ENCODE measurements at places on chromosomes 5 and 9. TPM values are rescaled to one million over a fixed set of nuclear protein-coding genes. Genes with fewer than 3 reads are reported as not detected.

Gene LRSAM1
- total RNA-seq: 13.3 TPM

Gene HNRNPA0
- total RNA-seq: 26.0 TPM

Gene NPR3
- not detected for total RNA-seq

Gene POLK
- total RNA-seq: 27.1 TPM

Gene FOXD1
- total RNA-seq: not detected

Gene ZFP2
- total RNA-seq: 0.67 TPM

Gene FOXD4L4
- 0.19 TPM for total RNA-seq

Gene TUSC1
- total RNA-seq: 0.42 TPM

DNA sequence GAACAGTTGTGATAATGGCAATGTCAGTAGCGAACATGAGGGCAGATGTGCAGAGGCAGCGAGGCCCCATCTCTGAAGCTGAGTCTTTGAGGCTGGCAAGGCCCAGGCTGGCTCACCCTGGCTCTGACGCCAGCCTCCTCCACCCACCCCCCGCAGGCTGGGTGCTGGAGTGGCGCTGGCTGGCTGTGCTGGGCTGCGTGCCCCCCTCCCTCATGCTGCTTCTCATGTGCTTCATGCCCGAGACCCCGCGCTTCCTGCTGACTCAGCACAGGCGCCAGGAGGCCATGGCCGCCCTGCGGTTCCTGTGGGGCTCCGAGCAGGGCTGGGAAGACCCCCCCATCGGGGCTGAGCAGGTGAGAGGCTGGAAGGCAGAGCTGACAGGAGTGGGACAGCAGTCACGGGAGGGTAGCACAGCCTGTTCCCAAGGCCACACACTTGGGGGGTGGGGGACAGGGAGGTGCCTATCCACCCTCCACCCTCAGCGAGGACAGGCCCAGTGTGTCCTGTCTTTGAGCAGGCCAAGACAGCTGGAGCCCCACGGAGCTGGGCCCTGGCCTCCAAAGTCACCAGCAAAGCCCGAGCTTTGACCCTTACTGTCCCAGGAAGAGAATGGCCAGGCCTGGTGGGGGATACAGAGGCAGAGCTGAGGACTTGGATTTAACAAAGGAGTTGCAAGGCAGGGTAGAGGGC, 5.6 kb downstream of the SLC2A8 start:
- H3K27me3 ChIP-seq: peaks cover 32% of the 10 kb centered on the region
- no peaks in the 10 kb centered on the region for H3K36me3 ChIP-seq
- no peak overlapping the region for H3K27ac ChIP-seq
- peaks cover 6% of the 10 kb centered on the region for H3K4me1 ChIP-seq
- no peak overlapping the region for H3K4me3 ChIP-seq

GRCh38 chr5:154240595-154240994, 50.1 kb downstream of the GALNT10 start:
- H3K4me3 ChIP-seq: no peak overlapping the region
- H3K36me3 ChIP-seq: no peaks in the 10 kb centered on the region
- H3K27me3 ChIP-seq: no peaks in the 10 kb centered on the region
- H3K27ac ChIP-seq: no peak overlapping the region
- DNase-seq: no peak
- H3K4me1 ChIP-seq: peaks cover 23% of the 10 kb centered on the region

- no peak overlapping the region for H3K27ac ChIP-seq
- peaks cover 4% of the 10 kb centered on the region for H3K27me3 ChIP-seq
- no peaks in the 10 kb centered on the region for H3K36me3 ChIP-seq
- H3K4me3 ChIP-seq: no peak overlapping the region
- no peaks in the 10 kb centered on the region for H3K4me1 ChIP-seq
Observed at GRCh38 chr5:107331882-107332281, 338.9 kb downstream of the EFNA5 start.

GRCh38 chr9:105299190-105299854, 54.9 kb downstream of the SLC44A1 start:
- peaks cover 12% of the 10 kb centered on the region for H3K4me1 ChIP-seq
- no peak for DNase-seq
- H3K36me3 ChIP-seq: peaks cover 11% of the 10 kb centered on the region
- no peak overlapping the region for H3K27ac ChIP-seq
- no peak overlapping the region for H3K4me3 ChIP-seq
- H3K27me3 ChIP-seq: no peaks in the 10 kb centered on the region

GRCh38 chr5:176538989-176539384, 1.8 kb upstream of the RNF44 start:
- peaks cover 24% of the 10 kb centered on the region for H3K36me3 ChIP-seq
- no peaks in the 10 kb centered on the region for H3K27me3 ChIP-seq
- DNase-seq: no peak
- peak overlapping the region; percentile 70 for H3K27ac ChIP-seq
- no peak overlapping the region for H3K4me3 ChIP-seq

DNA sequence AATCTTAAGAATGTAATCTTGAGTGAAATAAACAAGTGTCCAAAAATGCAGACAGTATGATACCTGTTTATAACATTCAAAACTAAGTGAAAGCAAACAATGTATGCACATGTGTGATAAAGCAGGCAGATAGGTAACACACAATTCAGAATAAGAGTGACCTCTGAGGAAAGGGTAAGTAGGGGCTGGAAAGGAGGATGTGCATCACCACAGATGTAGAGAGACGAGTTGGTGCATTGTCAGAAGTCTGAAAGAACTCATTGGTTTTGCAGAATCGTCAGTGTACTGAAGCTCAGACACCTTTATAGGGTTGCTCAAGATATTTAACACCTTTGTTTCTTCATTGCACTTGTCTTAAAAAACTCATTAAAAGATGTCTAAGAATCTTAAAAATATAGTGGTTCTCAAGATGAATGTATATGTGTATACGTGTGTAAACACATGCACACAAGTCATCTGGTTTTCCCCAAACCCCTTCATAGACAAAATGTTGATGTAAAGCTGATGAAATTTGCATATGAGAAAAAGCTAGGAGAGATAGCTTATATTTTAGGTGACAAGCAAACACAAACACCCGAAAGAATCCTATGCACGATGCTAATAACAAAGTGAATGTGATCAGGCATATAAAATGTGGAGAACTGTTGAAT, 197.6 kb upstream of the MEF2C start:
- H3K4me3 ChIP-seq: no peak overlapping the region
- DNase-seq: no peak
- H3K27me3 ChIP-seq: no peaks in the 10 kb centered on the region
- H3K36me3 ChIP-seq: no peaks in the 10 kb centered on the region
- no peak overlapping the region for H3K27ac ChIP-seq
- H3K4me1 ChIP-seq: no peaks in the 10 kb centered on the region

GRCh38 chr9:85443190-85443598, 298.6 kb downstream of the AGTPBP1 start:
- no peaks in the 10 kb centered on the region for H3K4me1 ChIP-seq
- no peak overlapping the region for H3K4me3 ChIP-seq
- H3K36me3 ChIP-seq: no peaks in the 10 kb centered on the region

GRCh38 chr9:114532561-114533237, 27.4 kb upstream of the WHRN start:
- no peaks in the 10 kb centered on the region for H3K4me1 ChIP-seq
- peaks cover 27% of the 10 kb centered on the region for H3K27me3 ChIP-seq
- no peaks in the 10 kb centered on the region for H3K36me3 ChIP-seq
- DNase-seq: no peak
- H3K4me3 ChIP-seq: no peak overlapping the region

GRCh38 chr5:103774721-103775120, 212.1 kb upstream of the NUDT12 start:
- no peak overlapping the region for H3K27ac ChIP-seq
- no peaks in the 10 kb centered on the region for H3K27me3 ChIP-seq
- no peaks in the 10 kb centered on the region for H3K4me1 ChIP-seq
- no peak for DNase-seq
- H3K36me3 ChIP-seq: no peaks in the 10 kb centered on the region

- no peaks in the 10 kb centered on the region for H3K27me3 ChIP-seq
- H3K4me1 ChIP-seq: no peaks in the 10 kb centered on the region
- H3K4me3 ChIP-seq: no peak overlapping the region
- no peaks in the 10 kb centered on the region for H3K36me3 ChIP-seq
- no peak overlapping the region for H3K27ac ChIP-seq
- no peak for DNase-seq
Observed at GRCh38 chr9:121811140-121811539, 159.7 kb downstream of the DAB2IP start.

DNA sequence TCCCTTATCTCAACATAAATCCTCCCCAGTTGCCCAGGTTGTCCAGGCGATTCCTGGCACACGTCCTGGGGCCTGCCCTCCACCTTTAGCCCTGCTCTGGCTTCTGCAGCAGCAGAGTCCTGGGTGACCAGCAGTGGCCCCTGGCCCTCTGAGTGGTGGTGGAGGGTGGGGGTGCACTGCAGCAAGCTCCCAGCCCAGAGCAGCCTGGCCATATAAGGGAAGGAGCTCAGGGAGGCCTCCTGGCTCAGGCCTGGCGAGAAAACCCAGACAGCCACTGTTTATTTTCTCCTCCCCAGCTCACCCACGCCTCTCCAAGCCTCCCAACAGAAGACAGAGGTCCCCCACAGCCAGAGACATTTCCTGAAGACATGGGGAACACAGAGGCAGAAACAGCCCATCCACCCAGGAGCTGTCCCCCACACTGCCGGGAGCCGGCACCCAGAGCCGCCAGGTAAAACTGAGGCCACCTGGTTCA, 44.7 kb upstream of the IL17B start:
- H3K27ac ChIP-seq: no peak overlapping the region
- peaks cover 12% of the 10 kb centered on the region for H3K4me1 ChIP-seq
- no peak for DNase-seq

GRCh38 chr5:83517072-83517687, 45.6 kb downstream of the VCAN start:
- DNase-seq: no peak
- peaks cover 14% of the 10 kb centered on the region for H3K27me3 ChIP-seq
- H3K36me3 ChIP-seq: no peaks in the 10 kb centered on the region
- no peak overlapping the region for H3K4me3 ChIP-seq

Data from activated CD4-positive, alpha-beta T cell treated with anti-CD3 and anti-CD28 coated beads, Interleukin-2, amount 10 ng/mL, durations not matched to agents 7 days and 5 days (primary cell).